SIG-M5 (cell line): ENCODE measurements at places on chromosomes 5 and 9.

GRCh38 chr9:136232969-136233368 is 12.6 kb downstream of the QSOX2 start:
- DNase-seq = no peak

DNA sequence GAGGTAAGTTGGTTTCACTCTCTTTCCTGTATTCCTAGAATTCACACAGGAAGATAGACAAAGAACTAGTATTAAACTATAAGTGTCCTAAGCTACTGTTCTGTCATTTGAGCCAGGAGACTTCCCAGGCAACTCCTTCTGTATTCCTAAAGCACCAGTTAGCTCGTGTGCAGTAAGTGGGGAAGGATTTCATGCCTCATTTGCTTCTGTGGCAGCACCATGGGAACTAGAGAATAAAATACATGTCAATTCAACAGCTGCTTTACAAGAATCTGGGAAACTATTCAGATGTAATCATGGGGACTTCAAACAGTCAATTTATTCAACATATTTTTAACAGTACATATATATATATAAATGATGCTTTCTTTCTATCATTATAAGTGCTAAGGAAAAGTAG is 762.3 kb downstream of the PRELID2 start:
- DNase-seq = no peak

GRCh38 chr9:14212077-14212476 is 101.9 kb downstream of the NFIB start:
- DNase-seq = no peak

- DNase-seq = no peak
Observed at GRCh38 chr9:88418025-88418424, 29.8 kb downstream of the SPIN1 start.

DNA sequence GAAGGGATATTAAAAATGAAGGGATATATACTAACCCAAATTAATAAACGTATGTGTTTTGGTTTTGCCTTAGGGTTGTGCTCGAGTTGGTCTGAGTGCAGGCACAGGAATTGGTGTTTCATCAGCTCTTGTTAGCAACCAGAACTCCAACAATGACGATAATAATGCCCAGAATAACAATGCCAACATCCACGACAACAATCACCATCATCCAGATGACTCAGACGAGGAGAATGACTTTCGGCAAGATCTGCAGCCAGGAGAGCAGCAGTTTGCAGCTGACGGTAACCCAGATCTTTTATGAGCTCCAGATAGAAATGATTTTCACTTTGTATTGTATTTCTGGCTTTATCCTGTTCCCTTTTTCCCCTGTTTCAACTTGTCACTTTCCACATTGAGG is 33.2 kb downstream of the FBXO38 start:
- no peak for DNase-seq

DNA sequence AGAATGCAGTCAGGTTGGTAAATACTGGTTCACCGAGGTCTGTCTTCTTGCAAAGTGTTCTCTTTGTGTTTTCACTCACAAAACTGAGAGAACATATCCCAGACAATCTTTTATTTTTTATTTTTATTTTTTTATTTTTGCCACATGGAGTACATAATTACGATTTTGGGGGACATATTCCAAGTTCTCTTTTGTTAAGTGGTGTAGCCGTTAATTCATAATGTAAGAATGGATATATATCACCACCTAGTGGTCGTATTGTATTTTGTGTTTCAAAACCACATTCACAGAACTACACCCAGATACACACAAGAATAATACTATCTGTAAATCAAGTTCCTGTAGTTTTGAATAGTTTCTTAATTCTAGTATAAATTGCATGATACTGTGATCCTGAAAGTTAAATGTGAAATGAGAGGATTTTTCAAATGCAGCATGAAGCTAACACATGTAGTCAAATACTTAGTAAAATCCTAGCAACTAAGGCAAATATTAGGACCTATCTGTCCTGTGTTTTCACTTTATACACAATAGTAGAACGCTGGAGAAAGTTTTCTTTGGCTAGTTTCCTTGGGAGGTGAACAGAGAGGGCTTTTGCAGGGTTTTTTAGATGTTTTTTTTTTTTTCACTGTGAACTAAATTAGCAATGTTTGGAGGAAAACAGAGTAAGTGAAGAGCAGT is 92.7 kb downstream of the VCAN start:
- no peak for DNase-seq

DNA sequence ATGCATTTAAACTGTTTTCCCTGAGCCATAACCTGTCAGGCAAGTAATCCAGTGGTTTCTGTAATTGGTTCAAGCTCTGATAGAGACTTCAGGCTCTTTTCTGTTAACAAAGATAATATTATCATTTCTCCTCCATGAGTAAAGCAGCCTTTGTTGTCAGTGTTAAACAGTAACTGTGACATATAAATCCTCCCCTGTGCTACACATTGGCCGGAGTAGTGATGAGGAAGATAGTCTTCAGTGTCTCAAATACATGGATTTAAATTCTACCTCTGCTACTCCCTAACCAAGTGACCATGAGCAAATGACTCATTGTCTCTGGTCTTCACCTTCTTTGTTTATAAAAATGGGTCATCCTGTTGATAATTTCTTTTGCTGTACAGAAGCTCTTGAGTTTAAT is 615.5 kb upstream of the CHD1 start:
- DNase-seq = no peak

- DNase-seq = no peak
Observed at GRCh38 chr9:86072394-86072877, 26.9 kb downstream of the GOLM1 start.

- no peak for DNase-seq
Observed at GRCh38 chr5:81230416-81230815, 2.7 kb upstream of the CKMT2 start.

DNA sequence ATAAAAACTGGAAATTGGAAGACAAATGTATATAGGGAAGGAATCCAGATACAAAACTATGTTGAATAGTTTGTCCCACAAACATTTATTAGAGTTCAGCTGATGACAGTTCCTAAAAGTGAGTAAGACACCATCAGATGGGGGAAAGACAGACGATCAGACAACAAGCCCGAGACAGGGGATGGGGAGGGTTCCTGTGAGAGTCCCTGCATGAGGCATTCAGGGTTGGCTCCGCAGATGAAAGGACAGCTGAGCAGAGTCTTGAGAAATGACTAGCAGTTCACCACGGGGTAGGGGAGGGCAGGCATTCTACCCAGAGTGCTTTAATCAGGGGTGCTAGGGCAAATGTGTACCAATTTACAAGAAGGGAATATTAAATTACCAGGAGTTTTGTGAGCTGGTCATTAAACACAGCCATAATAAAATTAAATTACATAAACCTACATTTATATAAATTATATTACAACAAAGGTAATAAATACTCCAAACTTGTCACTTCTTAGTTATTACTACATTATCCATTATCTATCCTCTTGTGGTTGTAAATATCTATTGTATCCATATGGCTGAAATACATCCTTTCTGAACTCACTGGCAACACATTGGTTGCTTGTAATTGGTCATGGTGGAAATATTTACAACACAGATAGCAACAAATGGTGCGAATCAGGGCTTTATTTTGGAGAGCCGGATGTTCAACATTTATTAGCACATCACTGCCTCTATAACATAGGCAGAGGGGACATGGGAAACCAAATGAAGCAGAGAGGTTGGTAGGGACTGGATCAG is 27.8 kb downstream of the TNFSF15 start:
- DNase-seq = no peak

- DNase-seq = no peak
Observed at GRCh38 chr9:71780953-71781352, 12.6 kb upstream of the CEMIP2 start.

DNA sequence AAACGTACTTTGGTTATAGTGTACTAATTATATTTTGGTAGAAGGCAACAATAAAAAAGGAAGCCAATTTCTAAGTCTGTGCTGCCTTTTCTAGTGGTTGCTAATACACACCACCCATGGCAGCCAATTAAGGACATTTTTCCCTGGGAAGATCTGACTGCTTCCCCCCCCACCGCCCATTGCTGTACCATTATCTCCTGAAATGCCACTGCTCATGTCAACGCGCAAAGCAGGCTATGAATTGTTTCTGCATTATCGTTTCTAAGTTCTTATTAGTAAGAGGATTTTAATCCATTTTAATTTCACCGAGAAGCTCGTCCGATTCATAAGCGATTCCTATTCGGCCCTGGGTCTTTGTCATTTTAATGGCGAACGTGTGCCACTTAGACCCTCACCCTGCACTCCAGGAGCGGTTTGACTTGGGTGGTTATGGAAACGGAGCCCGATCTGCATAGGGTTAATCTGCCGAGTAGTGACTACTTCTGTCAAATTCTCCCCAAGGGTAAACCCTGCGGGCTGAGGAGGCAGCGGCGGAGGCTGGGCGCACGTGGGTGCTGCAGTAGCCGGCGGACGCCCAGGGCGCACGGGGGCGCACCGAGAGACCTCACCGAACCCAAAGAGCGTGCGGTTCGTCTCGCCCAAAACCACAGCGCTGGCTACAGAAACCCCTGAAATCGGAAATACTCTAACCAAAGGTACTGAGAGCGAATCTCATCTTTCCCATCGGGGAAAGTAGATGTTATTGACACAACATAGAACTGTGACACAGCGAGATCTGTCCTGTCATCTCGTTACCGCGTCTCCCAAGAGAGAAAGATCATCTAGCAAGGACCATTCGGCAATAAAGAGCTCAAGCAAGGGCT is 55.8 kb upstream of the SHC3 start:
- DNase-seq = no peak

GRCh38 chr5:64947801-64948200 is 179.1 kb downstream of the CWC27 start:
- no peak for DNase-seq

GRCh38 chr5:3373391-3373790 is 222.2 kb upstream of the IRX1 start:
- no peak for DNase-seq

DNA sequence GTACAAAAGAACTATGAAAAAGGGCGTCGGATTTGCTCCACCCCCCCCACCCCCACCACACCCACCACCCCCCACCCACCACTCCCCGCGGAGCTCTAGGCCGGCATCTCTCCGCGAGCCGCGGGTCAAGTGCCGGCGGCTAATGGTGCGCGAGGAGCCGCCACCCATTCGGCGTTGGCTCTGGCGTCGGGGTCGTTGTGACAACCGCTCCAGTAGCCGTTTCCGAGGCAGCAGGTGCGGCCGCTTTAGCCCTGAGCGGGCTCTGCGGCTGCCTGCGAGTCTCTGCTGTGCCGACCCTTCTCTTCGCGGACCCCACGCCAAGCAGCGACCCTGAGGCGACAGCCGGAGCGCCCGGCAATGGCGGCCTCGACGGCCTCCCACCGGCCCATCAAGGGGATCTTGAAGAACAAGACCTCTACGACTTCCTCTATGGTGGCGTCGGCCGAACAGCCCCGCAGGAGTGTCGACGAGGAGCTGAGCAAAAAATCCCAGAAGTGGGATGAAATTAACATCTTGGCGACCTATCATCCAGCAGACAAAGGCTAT is at the start of gene PPP1R2B:
Gene PPP1R2B (plus strand): TSS at position 90 of the 546 bp plus-strand sequence. CDS start 268 bp downstream, at position 358.
- DNase-seq = no peak

DNA sequence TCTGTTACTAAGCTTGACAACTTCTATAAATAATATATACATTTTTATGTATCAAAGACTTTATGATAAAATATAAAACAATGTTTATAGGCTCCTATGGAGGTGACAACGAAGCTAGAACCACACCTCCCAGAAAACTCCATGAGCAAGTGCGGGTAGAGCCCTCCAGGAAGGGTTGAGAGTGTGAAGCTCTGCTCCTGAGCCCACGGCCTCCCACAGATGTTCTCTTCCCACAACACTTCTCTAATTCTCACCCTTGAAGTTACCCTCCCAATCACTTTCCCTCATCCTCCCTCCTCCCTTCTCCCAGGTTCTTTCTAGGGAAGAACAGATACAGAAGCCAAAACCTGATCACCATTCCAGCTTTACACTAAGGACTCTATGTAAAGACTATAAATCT is 427.6 kb downstream of the SPOCK1 start:
- no peak for DNase-seq

DNA sequence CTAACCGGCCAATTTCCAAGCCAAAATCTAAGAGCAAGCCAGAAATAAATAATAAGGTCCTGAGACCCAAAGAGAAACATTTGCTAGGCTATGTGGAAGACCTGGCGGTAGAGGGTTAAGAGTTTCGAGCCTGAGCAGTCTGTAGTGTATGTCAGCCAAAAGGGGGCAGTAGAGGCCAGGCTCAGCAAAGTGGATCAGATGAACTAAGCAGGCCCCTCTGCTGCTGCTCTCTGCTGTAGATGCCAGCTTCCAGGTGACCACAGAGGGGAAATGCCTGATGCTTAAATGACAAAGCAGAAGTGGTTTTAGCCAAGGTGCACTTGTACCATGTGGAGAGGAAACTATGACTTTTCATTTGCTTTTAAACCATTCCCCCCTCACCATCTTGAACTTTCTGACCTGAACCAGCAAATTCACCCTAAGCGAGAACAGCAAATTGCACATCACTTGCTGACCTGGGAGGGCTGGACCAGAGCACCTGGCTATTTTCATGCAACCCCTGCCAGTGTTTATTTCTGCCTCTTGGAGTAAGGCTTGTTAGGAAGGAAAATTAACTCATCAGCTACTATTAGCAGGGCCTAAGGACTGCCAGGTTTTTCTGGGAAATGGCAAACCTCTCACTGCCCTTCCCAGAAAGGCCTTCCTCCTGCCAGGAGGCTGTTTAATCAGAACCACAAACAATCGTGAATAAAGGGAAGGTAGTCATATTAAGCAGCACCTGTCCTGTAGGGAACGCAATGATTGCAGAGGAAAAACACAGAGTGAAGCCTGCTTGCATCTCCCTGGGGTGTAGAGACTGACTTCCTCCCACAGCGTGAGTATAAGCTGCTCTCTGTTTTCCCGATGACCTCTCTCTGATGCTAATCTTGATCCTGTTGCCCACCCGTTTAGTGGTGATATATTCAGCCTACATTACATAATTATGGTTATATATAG is 818.2 kb downstream of the TLR4 start:
- DNase-seq = no peak

GRCh38 chr9:5976674-5977397 is 38.6 kb downstream of the RANBP6 start:
- DNase-seq = no peak

DNA sequence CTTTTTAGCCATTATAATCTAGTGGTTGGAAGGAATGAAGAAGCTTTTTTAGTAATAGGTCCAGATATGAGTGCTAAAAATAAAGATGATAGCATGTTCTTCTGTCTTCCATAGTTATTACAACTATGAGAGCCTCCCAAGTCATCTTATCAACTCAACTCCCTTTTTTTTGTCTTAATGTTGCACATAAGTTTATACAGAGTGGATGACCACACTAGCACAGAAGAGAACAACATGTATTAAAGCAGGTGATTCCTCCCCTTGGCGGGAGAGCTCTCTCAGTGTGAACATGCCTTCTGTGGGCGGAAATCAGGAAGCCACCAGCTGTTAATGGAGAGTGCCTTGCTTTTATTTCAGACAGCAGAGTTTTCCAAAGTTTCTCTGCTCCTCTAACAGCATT is 40.1 kb upstream of the STX17 start:
- DNase-seq = no peak

DNA sequence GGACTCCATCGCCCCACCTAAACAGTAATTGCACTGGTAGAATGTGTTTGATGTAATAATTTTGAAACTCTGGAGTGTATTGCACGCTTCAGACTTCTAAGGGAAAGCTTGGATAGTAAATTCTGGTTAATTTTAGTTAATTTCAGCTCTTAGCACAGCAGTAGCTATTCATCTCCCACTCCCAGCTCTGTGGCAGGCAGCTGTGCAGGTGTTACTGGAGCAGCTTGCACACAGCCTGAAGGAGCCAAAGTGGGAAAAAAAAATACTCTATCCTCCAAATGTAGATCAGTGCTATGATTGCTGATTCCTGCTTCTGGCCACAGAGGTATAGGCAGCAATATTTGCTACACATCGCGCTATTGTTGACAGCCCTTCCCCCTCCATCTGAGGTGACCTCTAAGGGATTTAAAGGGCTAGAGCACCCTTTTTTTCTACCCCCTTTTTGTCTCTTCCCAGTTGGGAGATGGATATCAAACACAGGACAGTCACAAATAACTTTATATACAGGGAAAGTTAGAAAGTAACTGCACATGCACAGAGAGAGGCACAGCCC is 97.4 kb downstream of the KCTD16 start:
- DNase-seq = no peak
